ENCODE measurements at places on chromosomes 1 and 21.
A peak's percentile ranks its signal among the peaks of the same experiment; 100 is the strongest.

- DNase-seq: no peak
Measured at GRCh38 chr1:228134591-228134990, 5.5 kb upstream of the GUK1 start.

DNA sequence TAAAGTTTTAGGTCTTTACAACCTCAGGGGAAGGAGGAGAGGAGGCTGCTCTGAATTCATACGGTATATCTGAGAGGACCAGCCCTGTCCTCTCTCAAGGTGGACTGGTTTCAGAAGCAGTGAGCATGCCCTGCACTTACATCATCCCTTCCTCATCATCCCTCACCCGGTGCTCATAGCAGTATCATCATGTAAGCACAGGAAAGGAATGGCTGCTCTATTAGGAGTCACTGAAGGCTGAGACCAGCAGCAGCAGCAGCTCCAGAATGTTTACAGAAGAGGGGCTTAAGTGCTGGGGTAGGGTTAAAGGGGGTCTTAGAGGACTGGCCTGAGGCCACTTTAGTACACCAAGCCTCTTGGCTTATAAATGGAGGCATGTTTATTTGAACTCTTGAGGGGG lies 185.9 kb downstream of the AK5 start:
- no peak for DNase-seq

GRCh38 chr1:7422966-7423365 lies 348.1 kb upstream of the VAMP3 start:
- no peak for DNase-seq

DNA sequence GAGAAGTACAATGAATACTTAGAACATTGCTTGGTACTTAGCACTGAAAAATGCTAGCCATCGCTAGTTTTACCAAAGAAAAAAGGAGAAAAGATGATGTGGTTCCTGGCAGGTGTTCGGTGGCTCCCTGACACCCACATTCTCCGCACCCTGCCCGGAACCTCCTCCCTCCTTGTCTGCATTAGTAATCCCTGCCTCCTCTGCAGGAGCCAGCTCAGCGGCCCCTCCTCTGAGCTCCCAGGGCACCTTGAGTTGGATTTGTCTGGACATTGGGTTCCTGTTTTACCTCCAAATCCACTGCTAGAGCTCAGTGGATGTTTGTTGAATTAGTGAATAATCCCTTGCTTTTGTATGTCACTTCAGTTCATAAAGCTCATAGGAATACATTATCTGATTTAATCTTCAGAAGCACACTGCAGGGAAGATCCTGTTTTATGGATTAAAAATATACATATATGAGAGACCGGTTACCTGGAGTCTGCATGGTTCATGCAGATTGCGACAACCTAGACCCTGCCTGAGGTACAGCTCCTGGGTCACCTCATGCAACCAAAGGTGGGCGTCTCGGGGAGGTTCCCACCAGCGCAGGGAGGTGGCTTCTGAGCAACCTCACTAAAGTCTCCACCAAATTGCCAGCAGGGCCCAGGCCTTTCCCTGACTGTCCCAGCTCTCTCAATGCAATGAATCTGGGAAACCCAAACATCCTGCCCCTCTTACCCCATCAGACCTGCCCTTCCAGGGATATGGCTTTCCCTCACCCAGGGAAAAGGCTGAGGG lies 24.2 kb downstream of the PCAT6 start:
- no peak for DNase-seq

GRCh38 chr1:192805832-192806323 lies 3.0 kb upstream of the RGS2 start:
- DNase-seq: peak; percentile 96

- DNase-seq: no peak
Measured at GRCh38 chr1:153119491-153119971, 6.2 kb upstream of the SPRR2F start.

DNA sequence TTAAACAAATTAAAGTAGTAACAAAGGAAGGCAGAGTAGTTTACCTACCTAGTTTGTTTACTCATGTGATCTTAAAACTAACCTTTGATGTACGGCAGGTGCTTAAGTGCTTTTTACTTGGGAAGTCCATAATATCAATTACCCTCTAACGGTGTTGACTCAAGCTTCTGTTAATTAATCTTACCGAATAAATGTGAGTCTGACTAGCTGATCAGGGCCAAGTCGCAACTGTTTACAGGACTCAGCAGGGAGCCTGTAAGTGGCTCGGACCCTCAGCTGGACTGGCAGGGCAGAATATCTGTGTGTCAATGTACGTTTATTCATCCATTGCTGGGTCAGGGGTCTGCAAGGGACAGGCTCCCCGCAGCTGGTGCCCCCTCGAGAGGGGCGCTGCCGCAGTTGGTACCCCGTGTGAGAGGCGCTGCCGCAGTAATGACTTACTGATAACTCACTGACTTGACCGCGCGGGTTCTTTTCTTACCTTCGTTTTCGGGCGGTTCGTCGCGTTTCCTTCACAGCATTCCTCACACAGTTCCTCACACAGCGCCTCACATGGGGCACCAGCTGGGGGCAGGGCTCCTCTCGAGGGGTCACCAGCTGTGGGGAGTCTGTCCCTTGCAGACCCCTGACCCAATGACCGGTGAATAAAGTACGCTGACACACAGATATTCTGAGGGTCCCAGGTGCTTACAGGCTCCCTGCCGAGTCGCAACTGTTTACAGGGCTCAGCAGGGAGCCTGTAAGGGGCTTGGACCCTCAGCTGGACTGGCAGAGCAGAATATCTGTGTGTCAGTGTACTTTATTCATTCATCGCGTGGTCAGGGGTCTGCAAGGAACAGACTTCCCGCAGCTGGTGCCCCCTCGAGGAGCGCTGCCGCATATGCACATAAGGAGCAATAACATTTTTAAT lies 3.0 kb downstream of the FMO1 start:
- DNase-seq: no peak

- no peak for DNase-seq
Measured at GRCh38 chr1:247172996-247173395, 1.2 kb upstream of the ZNF124 start.

DNA sequence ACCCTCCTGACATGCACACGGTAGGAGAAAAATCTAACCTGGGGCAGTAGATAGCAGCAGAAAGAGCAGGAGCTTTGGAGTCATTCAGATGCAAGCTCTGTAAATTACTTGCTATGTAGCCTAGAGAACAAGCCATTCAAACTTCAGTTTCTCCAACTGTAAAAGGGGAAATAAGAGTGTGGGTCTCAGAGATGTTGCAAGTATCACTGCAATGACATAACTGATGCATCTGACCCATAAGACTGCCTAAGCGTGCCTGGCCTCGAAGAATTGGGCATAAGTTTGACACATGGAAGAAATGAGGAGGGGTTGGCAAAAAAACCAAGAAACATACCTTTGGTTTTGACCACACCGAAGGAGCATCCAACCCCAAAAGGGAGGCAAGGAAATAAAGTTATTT lies 5.2 kb downstream of the AK2 start:
- DNase-seq: no peak

DNA sequence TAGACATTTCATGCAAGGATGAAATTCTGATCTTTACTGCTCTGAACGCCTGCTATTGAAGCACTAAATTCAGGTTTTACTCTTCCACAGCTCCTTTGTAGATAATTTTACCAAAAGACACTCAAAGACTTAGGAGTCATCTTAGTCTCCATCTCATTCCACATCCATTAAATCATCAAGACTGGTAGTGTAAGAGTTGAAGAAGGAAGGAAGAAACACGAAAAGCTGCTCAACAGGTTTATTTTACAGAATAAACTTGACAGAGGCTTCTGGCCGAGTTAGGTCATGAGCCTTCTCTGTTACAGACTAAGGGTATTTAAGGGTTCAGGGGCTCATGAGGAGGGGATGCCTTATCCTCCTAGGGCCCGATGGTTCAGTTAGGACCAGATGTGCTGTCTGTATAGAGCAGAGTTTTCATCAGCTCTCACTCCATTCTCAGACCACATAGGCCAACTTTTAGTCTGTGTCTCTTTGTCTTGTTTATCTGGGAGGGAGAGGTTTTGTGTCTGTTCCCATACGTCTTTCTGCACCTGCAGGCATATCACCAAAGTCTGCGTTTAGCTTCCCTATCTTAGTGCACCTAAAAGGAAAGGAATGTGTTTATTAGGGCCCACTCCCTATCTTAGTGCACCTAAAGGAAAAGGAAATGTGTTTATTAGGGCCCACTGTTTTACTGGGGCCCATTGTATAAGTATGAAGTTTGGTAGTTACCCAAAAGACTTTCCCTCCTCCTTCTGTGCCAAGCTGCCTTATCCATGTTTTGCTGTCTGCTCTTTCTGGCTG lies 57.4 kb upstream of the RGS18 start:
- DNase-seq: no peak

- DNase-seq: peak; percentile 43
Measured at GRCh38 chr1:59568158-59568935, 246.4 kb upstream of the HOOK1 start.

GRCh38 chr1:226643611-226644540 lies 95.2 kb downstream of the ITPKB start:
- DNase-seq: no peak

DNA sequence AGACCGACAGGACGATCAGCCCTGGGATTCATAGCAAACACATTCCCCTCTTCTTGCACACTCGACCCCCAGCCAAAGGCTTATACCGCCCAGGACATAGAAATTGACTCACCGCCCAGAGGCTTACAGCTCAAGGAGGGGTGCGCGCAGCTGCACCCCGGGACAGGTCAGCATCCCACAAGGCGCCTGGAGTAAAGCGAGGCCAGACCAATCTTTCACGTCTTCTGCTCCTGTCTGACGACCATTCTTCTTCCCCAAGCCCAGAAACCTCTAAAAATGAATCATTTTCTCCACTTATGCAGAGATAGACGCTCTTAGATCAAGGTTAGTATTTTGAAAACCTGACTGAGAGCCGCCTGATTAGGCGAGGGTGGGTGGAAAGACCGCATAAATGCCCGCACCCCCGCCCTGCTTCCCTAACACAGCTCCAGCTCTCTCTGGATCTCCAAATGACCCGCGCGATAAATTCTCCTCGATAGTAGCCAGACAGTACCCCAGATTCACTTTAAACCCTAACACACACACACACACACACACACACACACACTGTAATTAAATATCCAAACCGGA lies 1.9 kb upstream of the LHX8 start:
- DNase-seq: no peak

DNA sequence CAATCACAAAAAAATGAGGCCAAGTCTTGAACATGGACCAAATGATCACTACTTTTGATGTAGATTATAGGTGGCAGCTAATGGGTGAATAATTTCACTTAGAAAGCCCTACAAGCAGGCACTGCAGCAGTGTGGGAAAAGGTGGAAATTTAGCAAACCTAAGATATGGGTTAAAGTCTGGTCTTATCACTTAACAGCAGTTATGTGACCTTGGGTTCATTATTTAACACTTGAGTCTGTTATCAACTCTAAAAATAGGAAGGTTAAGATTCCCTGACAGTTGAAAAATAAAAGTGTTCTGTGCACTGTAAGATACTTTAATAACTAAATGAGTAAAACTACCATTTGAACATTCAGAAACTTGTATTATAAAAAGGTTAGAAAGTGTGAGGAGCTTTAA lies 47.5 kb downstream of the SSX2IP start:
- no peak for DNase-seq

GRCh38 chr1:191963781-191964455 lies 194.3 kb upstream of the RGS18 start:
- DNase-seq: no peak

DNA sequence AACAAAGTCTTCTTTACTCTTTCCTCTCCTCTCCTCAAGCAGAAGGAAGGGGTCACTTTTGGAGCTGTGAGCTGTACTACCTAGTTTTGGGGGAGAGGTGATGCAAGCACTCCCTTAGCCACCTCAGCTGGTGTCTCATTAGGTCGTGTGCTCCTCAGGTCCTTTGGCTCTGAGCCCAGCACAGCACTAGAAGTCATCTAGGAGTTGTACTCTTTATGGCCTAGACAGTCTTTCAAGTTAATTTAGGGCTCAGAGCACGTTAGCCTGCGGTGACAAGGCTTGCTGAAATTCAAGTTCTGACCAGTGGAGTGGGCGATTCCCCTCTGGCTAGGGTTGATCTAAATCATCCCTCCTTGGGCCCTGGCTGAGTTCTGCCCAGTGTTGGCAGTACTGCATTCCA lies 48.0 kb upstream of the WDR26 start:
- no peak for DNase-seq

- DNase-seq: no peak
Measured at GRCh38 chr1:45373573-45373972, 33.3 kb upstream of the MUTYH start.

GRCh38 chr1:219806020-219806419 lies 122.3 kb downstream of the SLC30A10 start:
- no peak for DNase-seq

GRCh38 chr1:55326496-55327243 lies 111.5 kb upstream of the USP24 start:
- DNase-seq: peak; percentile 46

GRCh38 chr1:189606795-189607476 lies 870.7 kb downstream of the BRINP3 start:
- DNase-seq: no peak

DNA sequence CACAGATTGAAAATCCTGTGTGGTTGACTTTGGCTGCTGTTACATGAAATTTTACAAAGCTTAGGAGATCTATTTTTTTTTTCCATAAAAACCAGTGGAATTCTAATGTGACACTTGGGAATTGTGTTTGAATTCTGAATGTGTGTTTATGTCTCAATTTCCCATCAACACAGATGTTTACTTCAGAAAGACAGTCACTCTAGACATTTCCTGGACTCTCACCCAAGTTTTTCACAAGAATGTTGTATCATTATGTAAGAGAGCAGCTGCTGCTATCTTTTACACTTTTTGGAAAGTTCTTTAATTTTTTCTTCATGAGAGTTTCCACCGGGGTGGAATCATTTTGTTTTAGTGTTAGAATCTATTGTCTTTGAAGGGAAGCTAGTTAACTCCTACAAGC lies 210.1 kb downstream of the GIPC2 start:
- DNase-seq: no peak

DNA sequence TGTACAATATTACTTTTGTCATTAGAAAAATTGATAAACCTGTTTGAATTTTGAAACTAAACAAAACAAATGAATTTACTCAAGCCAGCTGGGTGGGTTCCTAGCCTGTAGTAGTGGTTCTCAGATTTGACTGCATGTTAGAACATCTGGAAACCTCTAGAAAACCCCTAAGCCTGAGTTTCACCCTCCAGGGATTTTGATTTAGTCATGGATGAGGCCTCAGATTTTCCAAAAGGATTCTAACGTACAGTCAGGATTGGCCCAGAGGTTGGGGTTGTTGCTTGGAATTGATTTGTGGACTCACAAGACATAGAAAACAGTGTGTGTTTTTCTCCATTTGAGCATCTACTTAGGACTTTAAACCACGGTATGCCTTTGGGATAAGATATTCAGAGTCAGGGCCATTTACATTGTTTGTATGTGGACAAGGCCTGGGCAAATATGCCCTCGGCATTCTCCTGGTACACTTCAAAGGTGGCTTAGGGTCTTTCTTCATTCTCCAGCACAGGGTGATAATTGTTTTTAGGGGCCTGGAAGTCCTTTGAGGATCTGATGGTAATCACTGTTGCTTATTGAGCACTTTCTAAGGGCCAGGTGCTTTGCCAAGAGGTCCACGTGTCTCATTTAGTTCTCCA lies 42.6 kb downstream of the ATP5PO start:
- no peak for DNase-seq

- no peak for DNase-seq
Measured at GRCh38 chr1:57142999-57143398, 177.2 kb upstream of the C8B start.

GRCh38 chr1:193448682-193449461 lies 262.5 kb upstream of the B3GALT2 start:
- DNase-seq: no peak

All from HFFc6 (cell line).